ENCODE measurements at places on chromosomes 5 and 9.

- no peak for DNase-seq
Measured at GRCh38 chr9:94819161-94819687, 92.7 kb downstream of the AOPEP start.

DNA sequence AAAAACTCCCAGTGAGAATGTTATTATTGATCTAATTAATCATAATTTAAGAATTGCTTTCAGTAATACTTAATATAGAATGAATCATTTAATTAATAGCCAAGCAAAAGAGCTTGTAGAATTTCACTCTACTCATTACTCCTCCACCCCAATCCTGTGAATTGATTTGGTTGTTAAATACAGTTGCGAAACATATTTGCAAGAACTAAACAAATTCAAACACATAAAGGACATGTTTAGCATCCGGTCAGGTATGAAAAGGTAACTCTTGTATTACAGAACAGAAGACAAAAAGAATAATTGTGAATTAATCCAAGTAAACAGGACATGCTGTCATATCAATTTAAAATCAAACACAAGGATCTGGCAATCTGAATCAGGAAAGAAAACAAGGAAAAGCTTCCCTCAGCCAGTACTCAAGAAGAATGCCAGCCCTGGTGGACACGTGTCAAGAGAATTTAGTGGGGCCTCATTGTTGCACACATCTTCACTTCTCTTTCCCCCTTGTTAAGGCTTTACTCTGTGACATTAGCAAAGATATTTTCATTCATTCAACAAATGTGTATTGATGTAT lies 89.4 kb upstream of the SLC12A2 start:
- DNase-seq = no peak

DNA sequence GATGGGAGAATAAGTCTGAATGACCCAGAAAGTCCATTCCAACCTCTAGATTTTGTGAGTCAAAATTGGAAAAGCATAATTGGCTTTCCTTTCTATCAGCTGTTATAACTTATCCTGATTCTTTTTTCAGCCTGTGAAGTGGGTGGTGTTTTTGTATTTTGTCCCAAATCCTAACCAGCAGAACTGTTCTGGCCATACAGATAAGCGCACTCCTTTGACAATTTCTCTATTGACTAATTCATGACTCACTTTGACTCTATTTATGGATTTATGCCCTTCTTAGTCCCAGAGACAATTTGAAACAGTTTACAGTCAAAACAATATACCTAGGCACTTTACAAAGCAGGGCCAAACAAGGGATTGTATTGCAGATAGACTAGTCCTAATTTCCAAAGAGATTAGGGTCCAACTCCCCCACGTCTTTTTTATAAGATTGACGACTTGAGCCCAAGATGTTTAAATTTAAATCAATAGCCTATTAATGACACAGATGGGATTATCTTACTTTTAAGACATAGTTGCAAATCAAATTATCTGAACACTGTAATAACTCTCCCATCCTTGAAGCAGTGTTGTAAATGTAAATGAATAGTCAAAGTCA lies 301.7 kb upstream of the SEMA6A start:
- DNase-seq = no peak

DNA sequence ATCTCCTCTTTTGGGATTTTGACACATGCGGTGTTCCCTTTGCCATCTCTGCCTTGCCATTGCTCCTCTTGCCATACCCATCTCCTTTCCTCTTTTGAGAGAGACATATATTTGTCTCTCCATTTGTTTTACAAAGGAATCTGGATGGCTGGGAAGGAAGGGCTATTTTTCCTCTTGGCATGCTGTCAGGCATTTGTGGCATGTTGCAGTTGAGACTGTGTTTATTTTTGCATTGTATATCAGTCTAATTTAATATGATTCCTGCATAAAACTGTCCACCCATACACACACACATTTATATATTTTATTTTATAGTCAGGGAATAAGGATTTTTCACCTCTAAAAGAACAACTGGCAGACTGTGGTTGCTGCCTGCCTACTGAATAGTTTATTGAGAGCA lies 1105.8 kb upstream of the SEMA6A start:
- DNase-seq = no peak

- peak; percentile 38 for DNase-seq
Measured at GRCh38 chr9:132411091-132411508, 1.1 kb downstream of the CFAP77 start.

DNA sequence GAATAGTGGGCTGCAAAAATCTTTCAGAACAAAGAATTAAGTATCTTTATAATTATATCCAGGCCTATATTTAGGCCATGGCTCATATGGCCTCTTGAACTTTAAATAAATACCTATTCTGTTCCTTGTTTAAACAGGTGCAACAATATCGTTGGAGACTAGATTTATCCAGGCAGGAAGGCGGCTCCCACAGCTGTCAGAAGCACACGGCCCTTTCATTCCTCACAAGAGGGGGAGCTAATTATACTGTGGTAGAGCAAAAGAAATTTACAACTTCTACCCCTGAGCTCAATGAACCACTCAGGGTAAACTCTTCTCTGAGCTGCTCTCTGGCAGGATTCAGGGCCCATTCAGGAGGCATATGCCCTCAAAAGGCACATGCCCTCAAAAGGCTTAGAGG lies 31.3 kb downstream of the TMEM174 start:
- no peak for DNase-seq

DNA sequence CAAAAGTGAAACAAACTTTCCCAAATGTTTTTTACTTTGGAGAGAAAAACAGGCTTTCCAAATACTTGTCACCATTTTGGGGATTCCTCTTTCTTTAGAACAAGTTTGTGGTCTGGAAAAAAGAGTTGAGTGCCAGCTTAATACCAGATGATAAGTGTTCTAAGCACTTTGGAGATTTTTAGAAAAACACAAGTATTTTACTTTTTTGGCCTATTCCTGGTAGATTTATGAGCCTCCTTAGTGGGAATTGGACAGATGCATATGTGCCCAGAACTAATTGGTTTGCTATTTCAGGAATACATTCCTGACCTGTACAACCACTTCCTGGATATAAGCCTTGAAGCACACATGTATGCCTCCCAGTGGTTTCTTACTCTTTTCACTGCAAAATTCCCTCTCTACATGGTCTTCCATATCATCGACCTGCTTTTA lies 40.5 kb downstream of the GPR21 start:
- no peak for DNase-seq

DNA sequence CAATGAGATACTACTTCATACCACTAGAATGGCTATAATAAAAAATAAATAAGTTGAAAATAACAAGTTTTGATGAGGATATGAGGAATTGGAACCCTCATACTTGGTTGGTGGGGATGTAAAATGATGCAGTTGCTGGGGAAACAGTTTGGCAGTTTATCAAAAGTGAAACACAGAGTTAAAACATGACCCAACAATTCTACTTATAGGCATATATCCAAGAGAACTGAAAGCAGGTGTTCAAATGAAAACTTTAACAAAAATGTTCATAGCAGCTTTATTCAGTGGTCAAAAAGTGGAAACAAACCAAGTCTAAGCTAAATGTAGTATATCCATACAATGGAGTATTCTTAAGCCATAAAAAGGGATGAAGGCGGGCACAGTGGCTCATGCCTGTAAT lies 13.1 kb upstream of the LHFPL2 start:
- no peak for DNase-seq

DNA sequence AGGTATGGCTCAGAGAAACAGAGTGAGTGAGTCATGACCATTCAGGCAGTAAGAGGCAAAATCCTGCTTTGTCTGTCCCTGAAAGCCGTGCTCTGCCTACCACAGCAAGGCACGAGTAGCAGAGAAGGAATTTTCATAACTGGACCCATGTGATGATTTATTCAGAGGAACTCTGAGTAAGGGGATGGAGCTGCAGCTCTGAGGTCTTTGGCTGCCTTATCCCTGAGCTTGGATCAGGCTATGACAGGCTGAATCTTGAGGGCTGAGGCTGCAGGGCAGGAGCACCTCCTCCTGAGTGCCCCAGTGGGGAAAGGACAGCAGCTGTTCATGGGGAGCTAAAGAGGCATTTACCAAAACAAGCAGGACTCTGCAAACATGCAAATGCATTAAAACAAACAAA lies 183.4 kb downstream of the PAPPA start:
- DNase-seq = no peak

DNA sequence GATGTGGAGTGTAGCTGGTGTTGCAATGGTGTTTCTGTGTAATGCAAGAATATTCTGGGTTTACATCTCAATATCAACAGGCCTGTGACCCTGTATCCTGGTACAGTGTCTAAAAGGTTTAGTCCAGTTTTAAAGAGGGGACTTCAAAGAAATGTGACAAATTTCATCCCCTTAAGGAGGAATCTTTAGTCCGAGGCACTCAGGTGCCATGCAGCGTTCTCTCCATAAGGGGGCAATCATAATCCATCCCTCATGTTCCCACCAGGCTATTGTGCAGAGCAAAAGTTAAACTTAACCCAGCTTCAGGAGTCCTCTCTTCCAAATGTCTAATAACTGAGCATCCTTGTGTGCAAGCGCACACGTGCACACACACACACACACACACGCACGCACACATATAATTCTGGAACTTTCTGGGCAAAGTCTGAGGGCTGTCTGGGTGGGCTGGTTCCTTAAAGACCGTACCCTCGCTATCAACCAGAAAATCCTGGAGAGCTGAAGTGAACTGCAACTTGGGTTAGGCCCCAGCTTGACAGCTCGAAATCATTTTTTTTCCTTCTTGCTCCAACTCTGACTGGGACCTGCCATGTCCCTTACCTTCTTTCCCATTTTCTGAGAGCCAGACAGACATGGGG lies 46.0 kb downstream of the CRB2 start:
- DNase-seq = no peak

DNA sequence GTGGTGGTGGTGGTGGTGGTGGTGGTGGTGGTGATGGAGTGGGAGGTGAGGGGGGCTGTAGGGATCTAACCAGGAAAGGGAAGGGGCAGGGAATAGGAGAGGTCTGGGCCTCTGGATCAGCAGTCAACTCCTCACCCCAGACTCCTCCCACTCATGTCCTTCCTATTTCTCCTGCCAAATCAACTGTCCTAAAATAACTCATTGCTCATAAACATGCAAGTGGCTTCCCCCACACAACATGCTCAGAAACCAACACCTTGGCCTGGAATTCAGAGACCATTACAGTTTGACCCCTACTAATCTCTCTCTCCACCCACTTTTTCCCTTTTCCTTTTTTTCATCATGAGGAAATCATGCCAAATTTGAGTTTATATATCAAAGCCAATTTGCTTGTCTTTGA lies 8.4 kb upstream of the FSD1L start:
- no peak for DNase-seq

DNA sequence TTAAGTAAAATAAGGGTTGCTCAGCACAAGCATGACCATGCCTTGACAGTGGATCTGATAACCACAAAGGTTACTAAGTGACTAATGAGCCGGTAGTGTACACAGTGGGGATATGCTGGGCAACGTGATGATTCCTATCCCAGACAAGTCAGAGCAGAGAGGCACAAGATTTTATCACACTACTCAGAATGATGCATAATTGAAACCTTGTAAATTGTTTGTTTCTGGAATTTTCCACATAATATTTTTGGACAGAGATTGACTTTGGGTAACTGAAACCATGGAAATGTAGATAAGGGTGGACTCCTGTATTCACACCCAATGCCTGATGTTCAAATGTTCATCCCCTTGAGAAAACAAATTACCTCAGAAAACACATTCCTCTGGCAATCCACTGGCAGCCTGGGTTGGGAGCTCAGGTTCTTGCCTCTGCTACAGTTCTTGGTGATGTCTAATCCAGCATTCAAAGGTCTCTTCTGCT lies 16.2 kb upstream of the ERAP1 start:
- DNase-seq = no peak

DNA sequence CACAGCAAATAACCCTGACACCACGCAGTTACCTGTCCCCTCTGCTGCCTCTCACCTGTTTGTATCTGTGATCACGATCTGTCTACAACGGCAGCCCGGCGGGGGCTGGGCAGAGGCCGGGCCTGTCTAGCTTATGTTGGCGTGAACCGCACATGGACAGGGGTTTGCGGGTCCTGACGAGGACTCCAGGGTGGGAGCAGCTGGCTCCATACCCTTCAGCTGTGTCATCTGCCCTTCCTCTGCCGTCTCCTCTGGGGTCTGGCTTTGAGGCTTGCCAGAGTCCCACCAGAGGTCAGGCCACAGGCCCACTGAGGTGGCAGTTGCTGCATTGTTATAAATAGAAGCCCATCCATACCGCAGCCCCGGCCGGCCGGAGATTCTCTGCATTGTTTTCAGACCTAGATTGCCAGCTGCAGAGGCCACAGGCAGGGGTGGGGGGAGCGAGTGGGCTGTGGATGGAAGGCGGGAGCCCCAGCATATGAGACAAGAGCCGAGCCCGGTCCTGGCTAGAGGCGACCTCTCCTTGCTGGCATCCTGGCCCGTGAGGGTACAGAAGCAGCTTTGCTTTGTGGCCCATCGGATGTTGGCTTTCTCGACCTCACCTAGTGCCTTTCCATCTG lies 37.8 kb downstream of the FAM78A start:
- no peak for DNase-seq

- DNase-seq = no peak
Measured at GRCh38 chr9:124133727-124134126, 122.2 kb downstream of the LHX2 start.
